B cell (primary cell): ENCODE measurements at places on chromosomes 16 and 17. TPM values are rescaled to one million over a fixed set of nuclear protein-coding genes. Genes with fewer than 3 reads are reported as not detected.

- DNase-seq = peak; percentile 62
Measured at GRCh38 chr16:2514333-2515179, 804 bp downstream of the ATP6V0C start.

DNA sequence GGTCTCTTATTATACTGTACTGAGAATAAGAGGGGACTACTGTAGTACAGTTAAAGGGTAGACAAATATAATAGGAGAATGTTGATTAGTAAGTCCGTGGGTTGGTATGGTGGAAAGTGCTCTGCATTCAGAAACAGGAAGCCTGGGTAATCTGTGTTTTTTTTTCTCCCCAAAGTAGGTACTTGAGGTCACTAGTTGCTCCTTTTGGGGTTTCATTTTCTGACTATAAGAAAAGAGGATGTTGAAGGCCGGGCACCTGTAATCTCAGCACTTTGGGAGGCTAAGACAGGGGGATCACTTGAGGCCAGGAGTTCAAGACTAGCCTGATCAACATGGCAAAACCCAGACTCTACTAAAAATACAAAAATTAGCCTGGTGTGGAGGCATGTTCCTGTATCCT is 42.0 kb upstream of the MMD start:
- peak; percentile 25 for DNase-seq

DNA sequence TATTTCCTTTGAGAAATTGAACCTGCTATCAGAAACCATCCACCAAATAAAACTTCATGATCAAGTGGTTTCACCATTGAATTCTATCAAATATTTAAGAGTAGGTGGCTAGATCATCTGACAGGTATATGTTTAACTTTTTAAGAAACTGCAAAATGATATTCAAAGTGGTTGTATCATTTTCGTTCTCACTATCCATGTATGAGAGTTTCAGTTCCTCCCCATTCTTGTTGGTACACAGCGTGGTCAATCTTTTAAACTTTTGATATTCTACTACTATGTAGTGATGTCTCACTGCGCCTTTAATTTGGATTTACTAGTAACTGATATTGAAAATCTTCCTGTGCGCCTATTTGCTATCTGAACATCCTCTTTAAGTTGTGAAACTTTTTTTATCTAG is 163.7 kb downstream of the CYB561 start:
- DNase-seq = peak; percentile 26

Gene PIPOX
- total RNA-seq = 13.5 and 15.0 TPM in 2 replicates

DNA sequence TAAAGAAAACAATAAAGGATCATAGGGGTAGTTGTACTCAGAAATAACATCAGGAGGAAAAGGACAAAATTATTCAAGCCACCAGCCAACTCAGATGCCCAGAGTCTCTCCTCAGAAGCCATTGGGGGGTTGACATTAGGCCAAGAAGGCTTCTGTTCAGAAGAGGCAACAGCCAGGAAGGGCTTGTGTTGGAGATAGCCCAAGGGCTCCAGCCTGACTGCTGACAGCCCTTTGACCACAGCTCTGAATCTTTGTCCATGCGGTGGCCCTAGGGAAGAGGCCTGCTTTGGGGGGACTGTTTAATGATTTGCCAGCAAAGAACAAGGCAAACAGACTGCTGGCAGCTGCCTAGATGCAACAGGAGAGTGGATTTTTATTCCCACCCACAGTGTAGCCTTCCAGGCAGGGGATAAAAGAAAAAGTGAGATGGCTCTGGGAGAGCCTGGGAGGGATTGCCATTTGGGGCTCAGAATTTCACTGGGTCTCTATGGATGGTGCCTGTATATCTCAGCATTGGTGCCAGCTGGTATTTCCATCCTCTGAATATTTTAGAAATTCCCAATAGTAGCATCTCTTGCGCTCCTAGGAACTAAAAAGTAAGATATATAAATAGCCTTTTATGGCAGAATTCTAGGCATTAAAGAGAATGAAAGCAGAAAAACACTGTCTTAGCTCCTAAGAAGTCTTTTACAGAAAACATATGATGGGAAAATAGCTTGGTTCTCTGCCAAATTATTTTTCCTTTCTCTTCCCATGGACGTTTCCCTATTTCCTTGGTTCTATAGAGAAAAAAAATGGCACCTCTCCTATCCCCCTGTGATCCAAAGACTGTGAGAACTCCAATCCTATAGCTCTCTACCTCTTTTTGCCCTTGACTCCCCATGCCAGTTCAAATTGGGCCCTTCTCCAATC is 29.4 kb upstream of the SUPT4H1 start:
- no peak for DNase-seq

Gene DNASE1L2
- total RNA-seq = 1.1 and 1.6 TPM in 2 replicates

DNA sequence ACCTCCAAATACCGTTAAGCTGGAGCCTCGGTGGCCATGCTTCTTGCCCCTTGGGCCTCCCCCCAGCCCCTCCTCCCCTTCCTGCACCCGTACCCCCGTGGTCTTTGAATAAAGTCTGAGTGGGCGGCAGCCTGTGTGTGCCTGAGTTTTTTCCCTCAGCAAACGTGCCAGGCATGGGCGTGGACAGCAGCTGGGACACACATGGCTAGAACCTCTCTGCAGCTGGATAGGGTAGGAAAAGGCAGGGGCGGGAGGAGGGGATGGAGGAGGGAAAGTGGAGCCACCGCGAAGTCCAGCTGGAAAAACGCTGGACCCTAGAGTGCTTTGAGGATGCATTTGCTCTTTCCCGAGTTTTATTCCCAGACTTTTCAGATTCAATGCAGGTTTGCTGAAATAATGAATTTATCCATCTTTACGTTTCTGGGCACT is 928 bp downstream of the HBA1 start:
- DNase-seq = peak; percentile 12

- no peak for DNase-seq
Measured at GRCh38 chr16:74071996-74072535, 224.5 kb upstream of the PSMD7 start.

GRCh38 chr16:88331989-88332920 is 50.5 kb upstream of the ZNF469 start:
- DNase-seq = no peak

DNA sequence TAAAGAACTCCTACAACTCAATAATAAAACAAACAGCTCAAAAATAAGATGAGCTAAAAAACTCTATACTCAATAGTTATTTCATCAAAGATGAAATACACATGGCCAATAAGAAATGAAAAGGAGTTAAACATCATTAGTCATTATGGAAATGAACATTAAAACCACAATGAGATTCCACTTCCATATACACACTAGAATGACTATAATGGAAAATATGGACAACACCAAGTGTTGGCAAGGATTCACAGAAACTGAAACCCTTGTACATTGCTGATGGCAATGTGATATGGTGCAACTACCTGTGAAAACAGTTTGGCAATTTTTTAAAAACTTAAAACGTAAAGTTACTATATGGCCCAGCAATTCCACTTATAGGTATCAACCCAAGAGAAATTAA is 91.4 kb downstream of the GRIN2A start:
- no peak for DNase-seq

DNA sequence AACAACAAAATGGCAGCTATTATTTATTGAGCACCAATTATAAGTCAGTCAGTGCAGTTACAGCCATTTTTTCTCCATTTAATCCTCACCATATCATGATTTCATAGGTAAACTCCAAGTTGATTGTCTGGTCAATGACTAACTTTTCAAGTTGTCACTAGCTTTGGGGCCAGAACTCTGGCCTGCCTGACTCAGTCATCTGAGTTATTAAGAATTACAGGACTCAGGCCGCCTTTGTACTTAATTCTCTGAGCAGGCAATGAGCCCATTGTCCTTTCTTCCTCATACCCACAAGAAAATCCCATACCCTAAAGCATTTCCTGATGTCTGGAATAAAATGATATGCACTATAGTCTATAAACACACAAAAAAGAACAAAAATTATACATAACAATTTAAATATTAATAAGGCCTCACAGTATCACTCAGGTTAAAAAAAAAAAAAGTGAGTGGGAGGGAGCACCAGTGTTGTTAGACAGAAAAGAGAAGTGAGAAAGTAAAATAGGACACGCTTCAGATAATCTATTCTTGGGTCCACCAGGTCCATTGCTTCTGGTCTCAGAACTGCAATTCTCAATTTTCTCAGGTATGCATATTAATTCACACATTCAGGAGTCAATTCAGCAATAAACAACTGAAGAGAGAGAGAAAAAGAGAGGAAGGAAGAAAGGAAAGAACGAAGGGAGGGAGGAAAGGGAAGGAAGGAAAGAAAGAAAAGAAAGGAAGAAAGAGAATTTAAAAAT is 70.2 kb downstream of the SPAG9 start:
- peak; percentile 75 for DNase-seq

Gene ELOB
- total RNA-seq = 84.4 and 93.1 TPM in 2 replicates

Gene PDPK1
- 84.1 and 86.0 TPM in 2 replicates for total RNA-seq

GRCh38 chr16:72013389-72013788 is 4.8 kb downstream of the DHODH start:
- no peak for DNase-seq

Gene DBF4B
- 13.8 and 15.9 TPM in 2 replicates for total RNA-seq

GRCh38 chr17:64157669-64158180 is 27.8 kb upstream of the ERN1 start:
- no peak for DNase-seq
